ENCODE measurements at places on chromosomes 3 and 15.

DNA sequence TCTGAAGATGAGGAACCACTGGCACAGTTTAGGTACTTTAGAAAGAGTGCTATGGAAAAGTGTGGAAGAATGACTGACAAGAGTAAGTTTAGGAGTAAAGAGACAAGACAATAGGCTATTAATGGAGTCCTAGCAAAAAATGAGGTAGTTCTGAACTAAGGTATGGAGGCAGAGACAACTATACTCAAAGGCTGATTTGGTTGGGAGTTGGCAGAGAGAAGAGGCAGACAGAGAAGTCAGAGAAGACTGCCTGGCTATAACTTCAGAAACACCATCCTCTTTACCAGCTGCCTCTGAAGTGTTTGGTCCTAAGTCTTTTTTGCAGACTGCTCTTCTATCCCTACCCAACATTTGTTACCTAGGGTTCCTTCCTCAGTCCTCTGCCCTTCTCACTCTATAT lies 19.2 kb downstream of the DYNC1LI1 start:
- DNase-seq: no peak

DNA sequence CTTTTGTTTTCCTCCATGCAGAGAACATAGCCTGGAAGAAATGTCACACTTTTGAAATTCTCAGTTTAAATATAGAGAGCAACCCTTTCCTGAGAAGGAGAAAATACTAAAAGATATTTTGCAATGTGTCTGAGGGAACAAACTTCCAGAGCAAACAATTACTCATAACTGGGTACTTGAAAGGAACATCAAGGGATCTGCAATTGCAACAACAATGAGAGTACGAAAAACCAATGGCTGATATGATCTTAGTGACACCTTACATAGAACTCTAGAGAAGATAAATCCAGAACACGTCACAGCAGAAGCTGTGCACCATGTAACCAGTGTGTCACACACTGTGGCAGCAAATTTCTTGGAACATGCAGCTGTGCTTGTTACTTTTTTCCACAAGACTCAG lies 14.6 kb upstream of the ARPP21 start:
- no peak for DNase-seq

- peak; percentile 12 for DNase-seq
These were observed 540 bp upstream of the ADAMTS7 start for GRCh38 chr15:78811825-78812183.

DNA sequence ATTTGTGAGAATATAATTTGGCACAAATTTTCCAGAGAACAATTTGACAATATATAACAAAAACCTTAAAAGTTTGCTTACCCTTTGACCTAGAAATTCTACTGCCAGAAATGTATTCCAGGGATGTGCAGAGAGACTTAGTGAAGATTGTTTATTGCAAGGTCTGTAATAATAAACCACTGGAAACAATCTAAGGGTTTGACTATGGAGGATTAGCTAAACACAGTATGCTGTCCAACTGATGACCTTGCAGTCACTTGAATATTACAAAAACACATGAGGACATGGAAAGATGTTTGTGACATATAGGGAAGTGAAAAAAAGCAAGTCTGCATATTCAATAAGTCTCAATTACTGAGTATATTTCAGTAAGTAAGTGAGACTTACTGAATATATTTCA lies 48.1 kb upstream of the CDV3 start:
- no peak for DNase-seq

- no peak for DNase-seq
These were observed 38.0 kb upstream of the XCR1 start for GRCh38 chr3:46065294-46065705.

DNA sequence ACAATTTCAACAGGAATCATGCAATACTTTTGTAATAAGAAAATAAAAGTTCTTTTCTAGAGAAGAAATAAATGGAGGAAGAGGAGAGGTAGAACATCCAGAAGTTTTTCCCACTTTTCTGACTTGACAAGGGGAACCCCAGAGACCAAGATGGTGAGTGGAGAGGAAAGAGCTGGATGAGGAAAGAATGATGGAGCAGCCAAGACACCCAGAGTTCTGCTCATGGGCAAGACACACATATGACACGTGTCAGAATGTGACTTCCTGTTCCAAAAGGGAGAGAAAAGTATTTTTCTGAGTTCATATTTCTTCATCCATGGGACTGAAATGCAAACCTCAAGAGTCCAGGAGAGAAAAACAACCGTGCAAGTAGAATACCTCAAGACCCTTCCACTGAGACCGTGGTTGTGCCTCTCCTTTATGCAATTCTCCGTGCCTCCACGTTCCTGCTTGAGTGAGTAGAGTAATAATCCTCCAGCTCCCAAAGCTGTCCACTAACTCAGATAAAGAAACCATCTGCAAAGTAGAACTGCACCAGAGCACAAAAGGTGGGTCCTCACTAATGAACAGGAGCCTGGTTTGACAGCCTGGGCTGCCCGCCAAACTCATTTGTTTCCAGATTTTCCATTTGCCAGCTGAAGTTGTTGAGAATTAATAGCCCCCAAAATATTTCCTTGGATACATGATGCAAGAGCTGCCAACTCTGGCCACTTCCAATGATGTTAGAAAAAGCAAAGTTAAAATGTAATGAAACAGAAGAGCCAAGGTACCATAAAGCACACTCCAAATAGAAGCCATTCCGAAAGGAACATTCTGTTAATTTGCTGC lies 272.6 kb upstream of the IGF1R start:
- DNase-seq: no peak

- DNase-seq: no peak
These were observed 1.2 kb downstream of the RHO start for GRCh38 chr3:129529436-129530210.

DNA sequence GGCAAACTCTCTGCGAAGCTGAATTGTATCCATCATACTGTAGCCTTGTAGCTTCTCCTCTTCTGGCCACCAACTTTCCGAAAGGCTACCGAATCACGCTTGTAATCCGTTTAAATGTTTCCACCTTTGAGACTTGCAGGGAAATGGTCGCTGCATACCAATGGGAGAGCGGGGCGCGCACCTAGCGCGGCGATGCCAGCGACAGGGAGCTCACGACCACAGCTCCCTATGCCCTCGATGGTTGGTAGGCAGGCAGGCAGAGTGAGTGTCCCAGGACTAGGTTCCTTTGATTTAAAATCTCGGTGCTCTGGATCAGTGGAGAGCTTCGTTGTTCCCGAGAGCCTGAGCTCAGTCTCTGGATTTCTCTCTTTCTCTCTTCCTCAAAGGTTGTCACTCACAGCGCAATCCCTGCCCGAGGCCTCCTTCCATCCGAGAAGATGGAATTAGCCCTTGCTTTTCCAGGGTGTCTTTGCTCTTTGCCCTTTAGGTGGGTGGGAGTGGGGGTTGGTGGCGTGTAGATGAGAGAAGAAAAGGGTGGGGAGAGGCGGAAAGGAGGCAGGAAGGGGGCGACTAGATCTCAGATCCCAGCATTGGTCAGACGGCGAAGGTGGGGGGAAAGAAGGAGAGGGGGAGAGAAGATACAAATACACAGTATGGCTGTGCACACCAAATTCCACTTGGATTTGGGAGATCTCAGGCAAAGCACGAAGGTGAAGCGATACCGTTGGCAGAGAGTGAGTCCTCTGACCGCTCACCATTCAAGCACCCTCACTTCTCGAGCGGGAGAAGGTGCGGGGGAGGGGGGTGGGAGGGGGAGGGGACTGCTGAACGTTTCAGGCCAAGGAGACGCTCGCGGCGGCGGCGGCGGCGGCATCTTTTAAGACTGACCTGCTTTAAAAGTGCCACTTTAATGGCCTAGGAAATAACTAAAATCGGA lies at the start of gene SLITRK3:
SLITRK3 (minus strand) TSS at position 745 of the 937 bp plus-strand sequence. CDS start 5,554 bp downstream, outside the sequence.
- no peak for DNase-seq

DNA sequence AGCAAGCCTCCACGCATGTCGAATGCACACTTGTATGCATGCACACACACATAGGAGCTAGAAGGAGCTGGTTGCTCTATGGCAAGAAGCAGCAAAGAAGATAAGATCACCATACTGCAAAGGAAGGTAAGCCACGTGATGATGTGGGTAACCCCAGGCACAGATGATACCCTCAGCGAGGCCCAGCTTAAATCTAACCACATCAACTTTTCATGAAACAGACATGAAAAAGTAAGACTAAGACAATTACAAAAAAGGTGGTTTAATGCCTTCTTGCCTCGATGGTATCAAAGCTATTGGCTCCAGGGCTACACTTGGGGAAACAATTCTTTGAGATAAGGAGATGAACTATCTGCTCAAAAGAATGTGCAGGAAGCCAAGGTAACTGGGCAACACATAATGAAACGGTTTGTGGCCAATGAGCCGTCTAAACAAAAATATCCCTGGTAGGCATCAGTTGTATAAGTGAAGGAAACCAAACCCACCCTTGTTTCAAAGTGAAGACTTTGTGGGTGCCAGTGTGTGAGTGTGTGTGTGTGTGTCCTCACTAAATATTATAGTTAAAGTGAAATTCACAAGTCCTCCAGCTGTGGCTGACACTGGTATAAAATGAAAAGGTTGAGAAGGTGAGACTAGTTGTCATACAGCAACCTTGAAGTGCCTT lies 365.7 kb upstream of the ICE2 start:
- DNase-seq: no peak

GRCh38 chr3:65433480-65433879 lies 605.2 kb downstream of the MAGI1 start:
- DNase-seq: no peak

DNA sequence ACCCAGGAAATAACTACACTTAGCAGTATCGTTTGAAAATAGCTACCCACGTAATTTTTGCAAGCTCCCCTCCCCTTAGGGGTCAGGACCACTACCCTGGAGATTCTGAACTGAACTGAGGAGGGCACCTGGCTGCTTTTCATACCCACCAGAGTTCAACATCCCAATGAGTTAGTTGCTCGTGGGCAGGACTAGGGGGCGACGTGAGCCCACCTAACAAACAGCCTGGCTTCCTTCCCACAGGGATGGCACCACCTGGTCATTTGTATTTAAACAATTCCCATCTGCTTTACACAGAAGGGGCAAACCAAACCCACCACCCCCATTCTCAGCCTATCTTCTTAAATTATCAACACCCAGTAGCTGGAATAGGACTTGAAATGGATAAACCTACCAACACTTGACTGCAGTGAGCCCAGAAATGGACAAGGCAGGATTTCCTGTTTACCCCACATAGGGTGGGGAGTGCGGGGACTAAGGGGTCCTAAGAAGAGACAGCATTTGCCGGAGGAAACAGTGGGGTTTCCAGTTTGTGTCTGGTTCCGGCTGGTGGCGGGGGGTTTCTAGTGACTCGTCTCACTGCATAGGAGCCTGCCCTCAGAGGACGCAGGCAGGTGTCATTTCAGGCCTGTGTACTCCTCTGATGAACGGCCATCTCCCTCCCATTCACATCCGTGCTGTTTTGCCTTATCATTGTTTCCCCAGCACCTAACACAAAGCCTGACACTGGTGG lies 11.6 kb upstream of the VGLL4 start:
- DNase-seq: no peak

GRCh38 chr3:143755978-143756377 lies 92.3 kb downstream of the SLC9A9 start:
- no peak for DNase-seq

- peak; percentile 86 for DNase-seq
These were observed 6.6 kb downstream of the DTWD1 start for GRCh38 chr15:49627407-49627877.

- peak; percentile 78 for DNase-seq
These were observed 74.1 kb downstream of the CMSS1 start for GRCh38 chr3:99891610-99892285.

DNA sequence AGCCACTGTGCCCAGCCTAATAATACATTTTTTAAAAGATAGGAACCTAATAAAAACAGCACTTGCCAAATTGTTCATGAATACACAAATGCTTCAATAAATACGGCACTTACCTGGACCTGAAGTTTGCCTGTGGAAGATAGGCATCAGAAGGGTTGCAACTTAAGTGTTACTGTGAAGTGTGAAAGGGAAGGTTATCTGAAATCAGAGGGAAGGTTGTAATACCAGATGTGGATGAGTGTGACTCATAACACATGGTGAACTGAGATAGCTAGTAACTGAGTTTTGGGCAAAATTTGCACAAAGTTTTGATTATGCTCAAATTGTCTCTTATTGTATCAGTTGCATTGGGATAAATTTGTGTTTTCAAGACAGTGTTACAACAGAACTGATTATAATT lies 68.0 kb downstream of the ATP11B start:
- peak; percentile 21 for DNase-seq

- peak; percentile 51 for DNase-seq
These were observed 49.9 kb downstream of the FNDC3B start for GRCh38 chr3:172089250-172089649.

DNA sequence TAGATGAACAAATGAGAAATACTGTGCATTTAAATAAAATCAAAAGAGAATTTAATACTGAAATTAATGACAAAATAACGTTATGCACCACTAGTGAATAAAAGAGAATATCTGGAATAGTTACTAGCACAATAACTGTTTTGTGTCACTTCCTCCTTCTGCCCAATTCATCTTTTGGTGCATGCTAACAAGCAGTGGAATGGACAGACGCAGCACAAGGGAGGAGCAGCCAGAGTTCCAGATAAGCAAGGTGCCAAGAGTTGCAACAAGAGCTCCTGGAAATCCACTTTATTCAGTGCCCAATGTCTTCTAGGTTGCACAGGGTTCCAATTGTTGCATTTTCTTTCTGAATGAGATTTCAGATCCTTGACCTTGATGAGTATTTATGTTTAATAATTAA lies 66.5 kb upstream of the PLXND1 start:
- DNase-seq: peak; percentile 13

DNA sequence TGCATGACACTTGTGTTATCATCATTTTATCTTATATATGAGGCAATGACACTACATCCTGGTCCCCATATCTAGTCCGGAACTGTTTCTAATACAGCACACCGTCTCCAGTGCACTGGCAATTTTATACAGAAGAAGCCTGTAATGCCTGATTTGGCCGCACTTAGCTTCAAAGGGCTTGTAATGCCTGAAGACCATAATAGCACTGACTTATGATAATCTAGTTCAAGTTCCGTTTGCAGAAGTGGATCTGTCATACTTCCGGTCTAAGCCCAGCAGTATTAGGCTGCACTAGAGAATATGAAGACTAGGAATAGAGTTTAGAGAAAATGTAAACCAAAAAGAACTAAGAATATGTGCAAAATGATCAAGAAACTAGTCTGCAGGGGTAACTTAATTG lies 1.3 kb downstream of the BNIP2 start:
- DNase-seq: peak; percentile 49

DNA sequence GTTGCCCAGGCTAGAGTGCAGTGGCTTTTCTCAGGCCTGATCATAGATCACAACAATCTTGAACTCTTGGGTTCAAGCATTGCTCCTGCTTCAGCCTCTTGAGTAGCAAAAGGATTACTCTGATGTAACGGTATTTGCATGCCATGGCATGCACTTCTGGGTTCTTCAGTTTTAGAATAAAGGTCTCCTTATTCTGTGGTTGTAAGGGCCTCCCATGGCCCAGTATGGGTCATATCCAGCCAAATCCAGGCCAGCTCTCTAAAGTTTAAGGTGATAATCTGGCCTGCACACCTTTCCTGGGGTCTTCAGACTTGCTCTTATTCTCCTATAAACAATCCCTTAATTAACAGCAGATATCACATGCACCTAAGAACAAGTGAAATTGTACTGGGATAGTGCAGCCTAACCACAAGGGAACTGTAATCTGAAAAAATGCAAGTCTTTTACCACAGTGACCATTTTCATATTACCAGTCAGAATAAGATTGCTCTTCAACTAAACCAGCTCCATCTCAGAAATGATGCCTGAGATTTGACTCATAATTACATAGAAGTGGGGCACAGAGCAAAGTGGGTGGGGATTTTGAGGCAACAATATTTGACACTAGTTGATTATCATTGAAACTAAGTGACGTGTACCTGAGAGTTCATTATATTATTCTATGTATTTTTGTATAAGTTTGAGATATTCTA lies 25.4 kb downstream of the COMMD2 start:
- DNase-seq: peak; percentile 59

GRCh38 chr15:82003916-82004315 lies 41.9 kb downstream of the MEX3B start:
- DNase-seq: no peak
